ENCODE measurements at places on chromosomes 7 and 10.

GRCh38 chr7:25391295-25391861 is 163.1 kb upstream of the NPVF start:
- peak; percentile 30 for DNase-seq

DNA sequence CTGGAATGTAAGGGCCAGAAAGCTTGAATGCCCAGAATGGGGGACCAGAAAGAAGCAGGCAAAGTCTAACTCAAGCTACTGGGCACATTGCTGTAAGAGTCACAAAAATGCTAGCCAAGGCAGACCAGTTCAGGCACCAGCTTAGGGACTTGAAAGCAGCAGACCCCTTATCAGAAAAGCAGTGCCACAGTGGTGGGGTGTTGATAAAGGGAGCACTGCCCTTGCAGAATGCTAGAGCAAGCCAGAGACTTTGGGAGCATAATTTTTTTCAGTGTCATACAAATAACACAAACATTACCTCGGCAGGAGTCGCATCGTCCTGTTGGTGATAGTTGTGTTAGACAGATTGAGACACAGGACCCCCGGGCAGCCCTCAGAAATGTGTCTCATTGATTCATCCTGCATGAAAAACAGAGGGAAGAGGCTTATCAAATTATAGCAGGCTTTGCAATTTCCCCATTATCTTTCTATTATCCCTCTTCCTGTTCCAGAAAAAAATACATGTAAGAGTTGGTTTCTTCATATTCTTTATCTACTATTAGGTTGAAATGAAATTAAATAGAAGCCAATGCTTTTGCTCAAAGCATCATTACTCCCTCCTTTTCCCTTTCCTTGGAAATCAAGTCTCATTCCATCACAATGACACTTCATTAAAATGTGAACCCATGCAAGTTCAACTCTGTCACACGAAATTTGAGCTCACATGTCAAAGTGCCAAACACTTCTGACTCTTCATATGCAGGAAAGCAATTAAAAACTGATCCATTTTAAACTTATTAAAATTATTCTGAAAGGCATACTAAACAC is 13.4 kb downstream of the LRRC17 start:
- DNase-seq, result no peak

GRCh38 chr10:31526681-31527080 is 207.7 kb downstream of the ZEB1 start:
- no peak for DNase-seq

GRCh38 chr10:43380610-43381222 is 9.3 kb downstream of the FXYD4 start:
- no peak for DNase-seq

DNA sequence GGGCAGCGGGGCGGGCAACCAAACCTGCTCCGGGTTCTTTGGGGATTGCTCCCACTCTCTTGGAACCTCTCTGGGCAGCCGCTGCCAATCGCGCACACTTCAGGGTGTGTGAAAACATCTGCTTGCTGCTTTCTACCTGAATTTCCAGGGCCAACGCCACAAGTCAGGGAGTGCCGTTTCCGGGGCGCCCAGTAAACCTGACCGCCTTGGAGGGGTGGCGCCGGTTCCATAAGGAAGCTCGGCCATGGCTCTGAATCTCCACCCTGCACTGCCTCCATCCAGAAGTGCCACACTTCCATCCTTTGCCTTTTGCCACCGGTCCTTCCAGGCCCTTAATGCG is 679 bp upstream of the AFAP1L2 start:
- DNase-seq, result no peak

GRCh38 chr10:3873728-3874461 is 88.9 kb upstream of the KLF6 start:
- DNase-seq, result peak; percentile 85

DNA sequence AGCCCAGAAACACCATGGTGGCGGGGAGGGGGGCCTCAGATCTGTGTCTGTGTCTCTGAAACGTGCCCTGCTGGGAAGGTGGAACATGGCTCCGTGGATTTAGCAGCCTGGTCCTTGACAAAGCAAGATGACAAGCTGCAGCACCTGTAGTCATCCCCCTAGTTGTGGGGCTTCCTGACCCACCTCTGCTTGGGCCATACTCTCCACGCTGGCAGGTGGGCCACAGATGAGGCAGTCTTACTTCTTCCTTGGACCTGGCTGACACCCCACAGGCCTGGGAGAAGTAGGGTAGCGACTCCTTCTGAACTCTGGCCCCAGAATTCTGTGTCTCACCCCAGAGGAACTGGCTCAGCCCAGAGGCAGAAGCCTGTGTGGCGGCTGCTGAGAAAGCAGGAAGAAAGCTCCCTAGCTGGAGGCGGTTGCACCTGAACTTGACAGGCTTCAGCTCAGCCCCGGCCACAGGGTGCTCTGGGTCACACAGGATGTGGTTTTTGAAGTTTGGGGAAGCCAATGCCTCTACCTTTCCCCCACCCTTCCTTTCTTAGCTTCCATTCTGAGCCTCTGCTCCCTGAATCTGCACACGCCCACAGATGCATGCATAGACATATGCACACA is 113.9 kb downstream of the ABLIM1 start:
- DNase-seq, result peak; percentile 83

DNA sequence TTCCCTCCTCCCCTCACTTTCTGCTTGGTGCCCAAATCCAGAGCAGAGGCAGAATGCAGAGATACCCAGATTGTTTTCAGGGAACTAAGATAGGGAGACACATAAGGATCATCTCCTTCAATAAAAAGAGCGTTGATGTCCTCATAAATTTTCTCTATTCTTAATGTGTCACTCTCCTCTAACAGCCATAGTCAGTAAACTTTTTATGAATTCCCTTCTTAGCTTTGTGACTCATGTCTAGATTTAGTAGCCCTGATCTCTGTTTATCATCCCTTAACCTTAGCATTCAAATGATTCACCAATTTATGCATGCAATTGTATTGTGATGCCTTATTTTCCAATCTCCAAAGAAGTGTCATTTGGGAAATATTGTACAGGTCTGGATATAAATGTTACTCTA is 995.5 kb upstream of the C7orf33 start:
- no peak for DNase-seq

- DNase-seq, result no peak
Observed at GRCh38 chr10:4111643-4112042, 326.6 kb upstream of the KLF6 start.

DNA sequence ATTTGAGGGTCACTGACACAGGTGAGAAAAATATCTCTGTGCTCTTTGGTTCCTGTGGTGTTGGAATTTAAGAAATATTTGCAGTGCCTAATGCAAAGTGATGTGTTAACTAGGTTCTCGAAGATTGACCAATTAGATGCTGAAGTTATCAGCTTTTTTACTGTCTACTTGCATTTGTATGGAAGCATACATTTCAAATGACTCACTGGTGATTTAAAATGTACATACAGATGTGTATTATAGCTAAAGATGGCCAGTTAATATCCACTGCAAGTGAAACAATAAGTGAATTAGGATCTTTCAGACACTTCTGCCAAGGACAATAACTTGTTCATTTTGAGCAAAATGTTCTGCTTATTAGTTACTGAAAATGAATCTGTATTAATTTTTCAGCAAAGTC is 205.0 kb downstream of the FANK1 start:
- no peak for DNase-seq

DNA sequence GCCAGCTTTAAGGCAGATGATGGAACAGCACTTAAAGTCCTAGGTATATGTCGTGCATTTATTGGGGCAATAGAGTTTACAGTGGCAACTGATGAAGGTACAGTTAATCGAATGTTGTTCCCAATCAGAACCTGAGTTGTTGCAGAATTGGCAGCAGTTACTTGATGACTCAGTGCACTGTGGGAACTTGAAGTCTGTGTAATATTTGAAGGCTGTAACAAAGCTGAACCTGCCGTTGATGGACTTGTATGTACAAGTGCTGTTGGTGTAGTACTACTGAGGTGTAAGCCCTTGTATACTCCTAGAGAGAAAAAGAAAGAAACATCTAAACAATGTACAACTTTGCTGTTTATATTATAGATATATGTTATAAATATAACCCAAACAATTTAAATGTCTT is 75.3 kb downstream of the EPC1 start:
- no peak for DNase-seq

DNA sequence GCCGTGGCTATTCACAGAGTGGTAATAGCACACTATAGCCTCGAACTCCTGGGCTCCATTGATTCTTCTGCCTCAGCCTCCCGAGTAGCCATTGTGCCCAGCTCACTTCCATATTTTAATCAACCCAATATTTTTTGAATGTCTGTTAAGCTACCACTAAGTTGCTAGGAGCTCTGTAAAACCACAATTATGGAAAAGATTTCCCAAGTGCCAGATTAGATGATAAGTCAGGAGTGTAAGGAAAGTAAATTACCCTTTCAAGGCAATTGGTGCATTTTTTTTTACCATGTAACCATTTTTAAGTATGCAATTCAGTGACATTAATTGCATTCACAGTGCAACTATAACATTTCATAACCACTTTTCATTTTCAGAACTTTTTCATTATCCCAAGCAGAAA is 87.5 kb upstream of the GATAD1 start:
- no peak for DNase-seq

- no peak for DNase-seq
Observed at GRCh38 chr10:75352650-75353049, 48.9 kb downstream of the ZNF503 start.

- no peak for DNase-seq
Observed at GRCh38 chr10:52472406-52473146, 158.5 kb downstream of the DKK1 start.

GRCh38 chr7:30249316-30249715 is 35.1 kb upstream of the ZNRF2 start:
- DNase-seq, result no peak

DNA sequence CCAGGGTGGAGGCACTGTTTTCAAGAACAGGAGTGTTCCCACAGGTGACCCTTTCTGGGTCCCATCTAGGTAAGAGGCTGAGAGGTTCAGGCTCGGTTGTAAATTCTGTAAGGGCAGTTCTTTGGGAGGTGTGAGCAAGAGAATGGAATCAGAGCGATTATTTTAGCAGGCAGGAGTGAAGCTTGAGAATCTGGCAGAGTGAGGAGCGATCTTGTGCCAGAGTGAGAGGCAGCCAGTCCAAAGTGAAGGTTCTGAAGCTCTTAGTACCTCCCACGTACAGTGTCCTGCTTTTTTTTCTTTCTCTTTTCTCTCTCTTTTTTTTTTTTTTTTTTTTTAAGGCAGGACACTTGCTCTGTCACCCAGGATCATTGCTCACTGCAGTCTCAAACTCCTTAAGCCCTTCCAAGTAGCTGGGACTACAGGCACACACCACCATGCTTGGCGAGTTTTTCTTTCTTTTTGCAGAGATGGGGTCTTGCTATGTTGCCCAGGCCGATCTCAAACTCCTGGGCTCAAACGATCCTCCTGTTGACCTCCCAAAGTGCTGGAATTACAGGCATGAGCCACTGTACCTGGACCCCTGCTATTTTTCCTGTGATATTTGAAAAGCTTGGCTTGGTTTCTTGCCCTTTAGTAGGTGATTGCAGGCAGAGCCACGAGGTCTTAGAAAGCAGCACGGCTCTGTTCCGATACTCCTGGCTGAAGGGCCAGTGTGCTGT is 10.9 kb downstream of the POR start:
- DNase-seq, result no peak

DNA sequence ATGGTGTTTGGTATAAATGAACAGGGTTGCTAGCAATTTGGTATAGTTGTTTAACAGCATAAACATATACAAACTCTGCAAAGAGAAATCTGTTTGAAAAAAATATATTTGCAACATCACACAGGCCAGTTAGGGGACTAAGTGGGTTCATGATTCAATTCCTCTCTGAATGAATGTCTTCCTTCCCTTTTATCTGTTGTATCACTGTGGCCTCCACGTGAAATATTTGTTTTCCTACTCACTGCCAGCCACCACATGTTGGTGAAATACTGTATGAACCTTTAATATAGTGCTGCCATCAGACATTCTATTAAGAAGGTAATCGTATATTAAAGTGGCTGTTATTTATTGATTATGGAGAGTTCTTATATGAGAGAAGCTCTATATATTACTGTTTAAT is 157.0 kb downstream of the ARID5B start:
- DNase-seq, result no peak

DNA sequence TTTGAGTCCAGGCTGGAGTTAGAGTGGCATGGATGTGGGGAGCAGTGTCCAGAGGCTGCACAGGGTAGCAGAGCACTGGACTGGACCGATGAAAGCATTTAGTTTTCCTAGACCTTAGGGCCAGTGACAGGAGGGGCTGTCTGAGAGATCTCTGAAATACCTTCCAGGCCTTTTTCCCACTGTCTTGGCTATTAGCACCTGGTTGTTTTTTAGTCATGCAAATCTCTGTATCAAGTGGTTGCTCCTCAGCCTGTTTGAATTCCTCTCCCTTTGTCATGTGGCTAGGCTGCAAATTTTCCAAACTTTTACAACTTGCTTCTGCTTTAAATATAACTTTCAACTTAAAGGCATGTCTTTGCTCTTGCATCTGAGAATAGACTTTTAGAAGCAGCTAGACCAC is 504.3 kb upstream of the VSTM2A start:
- DNase-seq, result no peak

- DNase-seq, result no peak
Observed at GRCh38 chr10:47022311-47023131, 111.3 kb downstream of the PTPN20 start.

DNA sequence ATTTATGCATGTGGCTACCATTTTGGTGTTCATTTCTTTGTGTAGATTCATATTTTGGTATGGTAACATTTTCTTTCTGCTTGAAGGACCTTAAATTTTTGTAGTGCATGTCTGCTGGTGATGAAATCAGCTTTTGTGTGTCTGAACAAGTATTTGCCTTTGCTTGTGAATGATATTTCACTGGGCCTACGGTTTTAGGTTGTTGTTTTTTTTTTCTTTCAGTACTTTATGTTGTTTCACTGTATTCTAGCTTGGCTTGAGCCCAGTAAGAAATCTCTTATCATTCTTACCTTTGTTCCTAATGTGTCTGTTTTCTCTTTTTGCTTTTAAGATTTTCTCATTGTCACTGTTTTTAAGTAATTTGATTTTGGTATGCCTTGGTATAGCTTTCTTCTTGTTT is 31.9 kb downstream of the SAMD8 start:
- no peak for DNase-seq

DNA sequence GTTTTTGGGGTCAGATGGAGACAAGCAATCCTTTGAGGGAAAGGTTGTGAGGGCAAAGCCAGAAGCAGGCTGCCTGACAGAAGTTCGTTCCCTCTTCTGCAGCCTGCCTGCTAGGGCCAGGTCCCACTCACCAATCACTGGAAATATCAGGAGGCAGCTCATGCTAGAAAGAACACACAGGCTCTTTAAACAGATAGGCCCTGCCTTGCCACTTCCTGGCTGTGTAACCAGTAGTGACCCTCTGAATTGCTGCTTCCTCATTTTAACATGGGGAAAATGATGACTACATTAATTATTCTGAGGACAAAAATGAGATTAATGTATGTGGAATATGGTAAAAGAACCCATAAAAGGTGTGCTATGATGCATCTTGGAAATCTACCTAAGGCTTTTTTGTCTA is 50.5 kb upstream of the MRLN start:
- DNase-seq, result no peak

DNA sequence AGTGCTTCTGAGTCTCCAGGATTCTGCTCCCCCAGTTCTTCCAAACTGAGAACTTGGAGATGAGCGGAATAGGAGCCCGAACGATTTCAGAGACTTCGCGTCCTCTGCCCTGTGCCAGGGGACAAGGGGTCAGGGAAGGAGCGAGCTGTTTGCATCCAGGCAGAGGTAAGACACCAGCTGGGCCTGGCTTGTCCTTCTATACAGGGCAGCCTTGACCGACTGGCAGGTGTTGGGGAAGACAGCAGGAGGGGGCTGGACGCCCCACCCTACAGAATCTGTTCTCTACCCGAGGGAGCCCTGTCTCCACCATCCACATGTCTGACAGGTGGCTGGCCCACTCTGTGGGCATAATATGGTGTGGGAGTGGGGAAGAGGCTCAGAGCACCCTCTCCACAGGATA is 7.1 kb downstream of the SPOCK2 start:
- DNase-seq, result no peak

- DNase-seq, result no peak
Observed at GRCh38 chr7:118452128-118452527, 227.6 kb downstream of the ANKRD7 start.
